Ureter (tissue), 1 donor: ENCODE measurements at places on chromosomes 2 and 18. TPM values are rescaled to one million over a fixed set of nuclear protein-coding genes. Genes with fewer than 3 reads are reported as not detected.

ABCG5 gene
- total RNA-seq, result not detected

PDCD1 gene
- 0.57 TPM for total RNA-seq

MAL gene
- total RNA-seq, result 19.2 TPM

NEUROD1 gene
- not detected for total RNA-seq

PARD6G gene
- 26.4 TPM for total RNA-seq

UGP2 gene
- 113 TPM for total RNA-seq

GAREM1 gene
- total RNA-seq, result 26.8 TPM

- DNase-seq, result no peak
Observed at GRCh38 chr2:29065068-29065811, 9.1 kb downstream of the PCARE start.

DNA sequence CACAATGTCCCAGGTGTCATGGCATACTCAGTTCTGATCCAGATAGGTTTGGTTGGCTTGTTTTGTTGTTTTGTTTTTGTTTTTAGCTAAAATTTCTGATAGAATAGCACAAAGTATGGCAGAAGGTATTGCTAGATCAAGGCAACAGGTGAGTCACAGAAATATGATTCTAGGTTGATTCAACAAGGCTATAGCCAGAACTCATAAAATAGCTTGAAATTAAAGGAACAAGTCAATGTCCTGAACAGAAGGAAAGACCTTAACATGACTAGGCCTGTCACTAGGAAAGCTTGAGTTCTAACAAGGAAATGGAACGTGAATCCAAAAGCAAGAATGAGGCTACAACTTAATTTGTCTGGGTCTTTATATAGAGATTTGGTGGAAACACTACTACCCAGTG, 157.1 kb downstream of the GALNT3 start:
- no peak for DNase-seq

DNA sequence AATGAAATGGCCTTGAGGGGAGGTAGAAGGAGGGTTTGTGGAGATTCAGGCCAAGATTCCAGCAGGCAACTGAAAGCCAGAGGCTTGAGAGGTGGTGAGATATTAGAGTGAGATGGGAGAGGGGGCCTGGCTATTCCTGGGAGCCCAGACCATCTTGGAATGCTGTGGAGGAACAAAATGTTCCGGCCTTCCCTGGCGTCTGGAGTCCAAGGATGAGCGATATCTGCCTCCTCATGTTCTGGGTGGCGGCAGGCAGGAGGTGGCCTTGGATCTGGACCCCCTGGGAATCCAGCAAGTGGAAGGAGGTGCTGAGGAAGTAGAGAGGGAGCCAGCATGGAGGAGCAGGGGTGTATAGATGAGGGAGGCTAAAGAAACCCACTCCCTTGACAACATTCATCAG, 335.9 kb downstream of the CYP26B1 start:
- DNase-seq, result peak; percentile 25

DNA sequence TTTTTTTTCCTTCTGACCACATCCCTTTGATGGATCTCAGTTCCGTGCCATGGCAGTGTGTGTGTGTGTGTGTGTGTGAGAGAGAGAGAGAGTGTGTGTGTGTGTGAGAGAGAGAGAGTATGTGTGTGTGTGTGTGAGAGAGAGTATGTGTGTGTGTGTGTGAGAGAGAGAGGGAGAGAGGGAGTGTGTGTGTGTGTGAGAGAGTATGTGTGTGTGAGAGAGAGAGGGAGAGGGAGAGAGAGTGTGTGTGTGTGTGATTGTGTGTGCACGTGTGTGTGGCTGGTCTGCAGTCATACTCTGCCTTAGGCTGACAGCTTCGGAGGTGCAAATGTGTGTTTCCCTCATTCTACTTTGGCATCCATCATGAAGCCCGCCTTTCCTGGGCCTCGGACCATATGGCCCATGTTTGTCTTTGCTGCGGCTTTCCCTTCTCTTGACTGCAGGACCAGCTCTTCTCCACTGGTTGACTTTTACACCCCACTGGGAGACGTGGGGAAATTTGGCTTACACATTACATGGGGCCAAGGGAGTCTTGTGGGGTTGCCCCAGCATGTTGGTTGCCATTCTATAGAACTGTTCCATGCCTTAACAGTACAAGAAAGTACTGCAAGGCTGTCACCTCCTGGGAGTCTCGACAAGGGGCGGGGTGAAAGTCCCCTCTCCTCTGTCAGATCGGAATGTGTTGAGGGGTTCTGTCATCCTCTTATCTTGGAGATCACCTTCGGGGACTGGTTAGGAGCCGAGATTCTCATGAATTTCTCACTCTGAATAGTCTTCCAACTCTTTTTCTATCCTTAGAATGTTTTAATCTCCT, 21.6 kb downstream of the TSN start:
- no peak for DNase-seq

- DNase-seq, result no peak
Observed at GRCh38 chr2:57902578-57902977, 144.0 kb upstream of the VRK2 start.

GRCh38 chr18:63099848-63100629, 219.5 kb downstream of the BCL2 start:
- DNase-seq, result no peak

- DNase-seq, result no peak
Observed at GRCh38 chr18:23903971-23904370, 110.6 kb upstream of the TTC39C start.

DNA sequence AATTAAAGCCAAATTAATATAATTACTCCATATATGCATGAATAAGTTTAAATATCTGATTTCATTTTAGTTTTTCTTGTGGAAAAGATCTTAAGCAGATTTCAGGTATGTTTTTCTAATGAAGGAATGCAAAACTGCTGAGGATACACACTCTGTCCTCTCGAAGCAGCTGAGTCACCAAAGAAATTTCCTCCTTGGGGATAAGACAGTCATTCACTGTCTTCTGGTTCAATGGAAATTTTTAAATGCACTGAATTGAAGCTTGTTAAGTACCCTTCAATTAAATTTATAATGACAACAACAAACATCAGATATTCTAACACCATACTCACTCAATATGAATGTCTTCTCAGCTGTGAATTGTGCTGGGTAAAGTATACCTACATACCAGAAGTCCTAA, 101.5 kb upstream of the DNER start:
- no peak for DNase-seq
